Neural crest cell (in vitro differentiated cells): ENCODE measurements at places on chromosomes 5 and 9.

DNA sequence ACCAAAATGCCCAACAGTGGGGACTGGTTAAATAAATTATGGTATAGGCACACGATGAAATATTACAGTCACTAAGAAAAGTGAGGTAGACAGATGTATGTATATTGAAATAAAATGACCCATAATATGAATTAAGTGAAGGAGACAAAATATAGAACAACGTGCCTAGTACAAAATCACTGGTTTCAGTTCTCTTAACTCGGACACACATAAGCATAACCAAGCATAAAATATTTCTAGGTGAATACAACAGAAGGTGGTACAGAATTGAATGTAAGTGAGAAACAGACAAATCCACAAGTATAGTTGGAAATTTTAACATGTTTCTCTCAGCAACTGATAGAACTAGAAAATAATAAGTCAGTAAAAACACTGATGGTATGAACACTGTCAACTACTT, 22.0 kb downstream of the PUM3 start:
- DNase-seq: no peak

DNA sequence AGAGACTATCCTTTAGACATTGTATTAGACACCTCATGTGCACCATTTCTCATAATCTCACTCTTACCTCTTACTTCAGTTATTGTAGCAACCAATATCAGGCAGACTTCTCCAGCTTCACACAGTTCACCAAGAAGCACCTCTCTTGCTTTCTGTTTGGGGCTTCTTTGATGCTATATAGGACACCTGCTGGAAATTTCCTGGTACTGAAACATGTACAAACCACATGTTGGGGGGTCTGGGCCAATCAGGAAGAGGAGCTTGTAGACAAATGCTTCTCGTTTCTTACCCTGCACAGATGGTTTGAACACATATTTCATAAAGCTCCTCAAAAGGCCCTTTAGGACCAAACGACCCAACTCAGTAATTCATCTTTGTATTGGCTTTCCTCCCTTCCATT, 212.1 kb downstream of the IZUMO3 start:
- no peak for DNase-seq

- DNase-seq: no peak
Observed at GRCh38 chr5:31153521-31153920, 40.0 kb upstream of the CDH6 start.

DNA sequence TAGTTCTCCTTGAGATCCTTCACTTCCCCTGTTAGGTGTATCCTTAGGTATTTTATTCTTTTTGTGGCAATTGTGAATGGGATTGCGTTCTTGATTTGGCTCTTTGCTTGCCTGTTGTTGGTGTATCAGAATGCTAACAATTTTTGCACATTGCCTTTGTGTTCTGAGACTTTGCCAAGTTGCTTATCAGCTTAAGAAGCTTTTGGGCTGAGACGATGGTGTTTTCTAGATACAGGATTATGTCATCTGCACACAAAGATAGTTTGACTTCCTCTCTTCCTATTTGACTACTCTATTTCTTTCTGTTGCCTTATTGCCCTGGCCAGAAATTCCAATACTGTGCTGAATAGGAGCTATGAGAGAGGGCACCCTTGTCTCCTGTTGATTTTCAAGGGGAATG, 609.4 kb upstream of the COX7C start:
- no peak for DNase-seq

- no peak for DNase-seq
Observed at GRCh38 chr5:158727771-158728311, 371.9 kb downstream of the EBF1 start.

- no peak for DNase-seq
Observed at GRCh38 chr5:53549792-53550191, 10.6 kb upstream of the NDUFS4 start.

DNA sequence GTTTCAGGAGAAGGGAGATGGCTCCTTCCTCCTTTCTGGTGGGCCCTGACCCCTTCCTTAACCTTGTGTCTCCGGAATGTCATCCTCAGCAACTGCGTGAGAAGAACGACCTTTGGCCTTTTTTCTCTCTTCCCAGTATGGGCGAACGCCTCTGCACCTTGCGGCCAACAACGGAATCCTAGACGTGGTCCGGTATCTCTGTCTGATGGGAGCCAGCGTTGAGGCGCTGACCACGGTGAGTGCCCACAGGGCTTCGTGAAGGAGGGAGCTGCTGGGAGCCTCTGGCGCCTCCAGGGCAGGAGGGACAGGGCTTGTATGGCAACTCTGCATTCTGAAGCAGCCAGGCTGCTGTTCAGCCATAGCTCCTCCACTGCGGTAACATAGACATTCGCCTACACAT, 68.0 kb upstream of the CTSL start:
- no peak for DNase-seq

- DNase-seq: no peak
Observed at GRCh38 chr5:180206993-180207392, 2.0 kb downstream of the RASGEF1C start.

DNA sequence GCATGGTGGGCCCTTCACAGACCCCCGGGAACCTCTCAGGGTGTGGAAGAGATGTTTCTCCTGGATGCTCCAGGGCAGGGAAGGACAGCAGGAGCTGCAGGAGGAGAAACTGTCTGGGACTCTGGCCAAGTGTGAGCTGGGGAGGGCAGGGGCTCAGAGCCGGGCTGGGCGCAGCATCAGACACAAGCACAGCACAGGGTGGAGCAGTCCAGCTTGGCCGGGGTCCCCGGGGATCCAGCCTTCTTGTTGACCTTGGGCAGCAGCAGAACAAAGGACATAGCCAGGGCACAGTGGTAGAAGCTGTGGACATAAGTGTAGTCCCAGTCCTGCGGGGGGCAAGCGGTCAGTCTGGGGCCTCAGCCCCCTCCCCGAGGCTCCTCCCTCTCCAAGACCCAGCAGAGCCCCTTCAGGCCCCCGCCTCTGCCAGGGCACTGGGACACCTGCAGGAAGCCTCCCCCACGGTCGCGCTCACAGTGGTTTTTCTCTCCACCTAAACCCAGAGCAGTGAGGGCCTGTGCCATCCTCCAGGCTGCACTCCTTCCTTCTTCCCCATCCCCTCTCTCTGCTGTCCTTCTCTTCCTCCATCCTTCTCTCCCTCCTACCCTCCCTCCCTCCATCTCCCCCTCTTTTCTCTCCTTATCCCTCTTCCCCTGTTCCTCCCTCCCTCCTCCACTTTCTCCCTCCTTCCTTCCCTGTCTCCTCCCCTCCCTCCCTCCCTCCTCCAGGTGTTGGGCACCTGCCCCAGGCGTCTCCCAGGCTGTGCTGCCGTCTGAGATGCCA, 10.1 kb downstream of the MYMK start:
- DNase-seq: no peak

DNA sequence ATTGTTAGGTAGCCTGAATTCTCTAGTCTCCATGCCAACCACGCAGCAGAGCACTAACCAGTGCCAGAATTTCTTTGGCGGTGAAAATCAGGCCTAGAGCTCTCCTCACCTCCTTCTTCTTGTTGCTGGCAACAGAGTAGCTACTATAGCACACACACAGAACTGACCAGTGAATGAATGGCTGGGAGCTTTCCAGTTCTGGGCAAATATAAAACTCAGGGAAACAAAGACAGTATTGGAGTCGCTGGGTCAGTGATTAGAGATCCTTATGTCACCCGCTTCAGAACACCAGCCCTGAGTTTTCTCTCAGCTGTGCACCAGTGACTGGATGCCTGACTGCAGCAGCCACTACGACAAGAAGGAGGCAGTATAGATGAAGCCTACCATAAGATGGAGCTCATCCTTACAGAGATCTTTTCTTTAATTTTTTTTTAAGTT, 26.9 kb upstream of the FEM1C start:
- DNase-seq: no peak

- DNase-seq: no peak
Observed at GRCh38 chr9:1591310-1591709, 423.8 kb upstream of the SMARCA2 start.

DNA sequence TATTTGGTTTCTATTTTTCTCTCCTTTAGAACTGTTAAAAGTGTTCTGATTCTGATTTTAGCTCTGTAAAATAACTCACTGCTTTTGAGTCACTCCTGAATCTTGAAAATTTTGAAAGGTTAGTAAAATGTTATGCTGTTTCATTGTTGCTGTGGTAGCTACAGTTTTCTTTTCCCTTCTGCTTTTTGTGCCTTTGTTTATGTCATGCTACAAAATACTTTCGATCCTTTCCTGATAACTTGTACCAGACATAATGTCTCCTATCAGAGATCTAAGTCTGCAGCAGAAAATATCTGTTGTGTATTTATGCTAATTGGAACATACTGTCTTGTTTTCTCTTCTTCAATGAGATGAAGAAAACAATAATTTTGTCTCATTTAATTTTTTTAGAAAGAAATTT, 26.9 kb upstream of the CEP120 start:
- DNase-seq: no peak

DNA sequence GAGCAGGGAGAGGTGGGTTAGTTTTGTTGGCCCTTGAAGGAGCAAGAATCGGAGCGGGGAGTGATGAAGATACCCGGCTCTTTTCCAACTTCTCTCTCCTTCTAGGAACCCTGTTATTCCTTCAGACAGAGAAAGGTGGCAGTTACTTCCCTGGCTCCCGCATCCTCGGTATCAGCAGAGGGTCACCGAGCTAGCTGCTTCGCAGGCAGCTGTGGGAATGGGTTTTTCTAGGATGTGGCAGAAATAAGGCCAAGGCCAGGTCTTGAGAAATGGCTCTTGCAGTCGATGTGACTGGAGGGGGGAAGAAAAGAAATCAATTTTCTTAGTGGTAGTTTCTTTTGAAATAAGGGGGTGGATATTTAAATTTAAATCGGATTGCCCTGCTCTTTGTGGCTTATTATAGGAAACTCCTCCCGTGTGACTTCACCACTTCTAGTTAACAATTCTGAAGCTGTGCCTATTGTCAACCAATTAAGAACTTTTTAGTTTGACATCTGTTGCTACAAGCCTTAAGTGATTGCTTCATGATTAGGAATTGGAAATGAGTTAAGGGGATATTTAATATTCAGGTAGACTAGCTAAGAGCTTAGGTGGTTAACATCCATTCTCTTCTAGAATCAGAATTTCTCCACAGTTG, 1.4 kb downstream of the SAP30L start:
- no peak for DNase-seq

GRCh38 chr9:126354887-126355770, 28.5 kb downstream of the MVB12B start:
- no peak for DNase-seq

DNA sequence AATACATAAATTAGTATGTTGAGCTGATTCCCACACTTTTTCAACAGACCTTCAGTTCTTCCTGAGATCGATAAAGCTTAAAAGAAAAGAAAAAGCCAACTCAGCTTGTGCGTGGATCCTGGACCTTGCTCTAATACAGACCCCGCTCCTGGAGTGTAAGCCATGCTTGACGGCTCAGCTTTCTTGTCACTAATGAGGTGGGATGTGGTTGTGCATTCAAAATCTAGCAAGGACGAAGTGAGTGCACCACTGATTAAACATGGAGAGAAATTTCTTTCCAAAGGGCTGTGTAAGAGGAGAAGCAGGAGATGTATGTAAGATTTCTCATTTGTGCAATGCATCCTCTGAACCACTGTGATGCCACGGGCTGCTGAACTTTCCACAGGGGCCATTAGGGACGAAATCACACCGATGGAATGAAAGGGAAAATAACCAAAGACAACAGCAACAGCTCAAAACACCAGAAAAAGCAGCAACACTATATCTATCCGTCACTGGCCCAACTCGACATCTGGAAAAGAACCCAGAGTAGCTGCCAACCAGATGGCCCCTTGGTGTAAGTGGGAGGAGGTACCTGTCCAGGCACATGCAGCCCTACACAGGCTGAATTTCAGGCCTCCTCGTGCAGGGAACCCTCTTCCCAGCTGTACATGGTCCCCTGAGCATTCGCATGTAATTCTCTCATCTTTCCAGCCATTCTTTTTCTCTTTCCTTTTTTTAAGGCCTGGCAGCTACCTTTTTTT, 178.9 kb downstream of the SREK1 start:
- DNase-seq: no peak

- DNase-seq: no peak
Observed at GRCh38 chr9:90088856-90089255, 484.0 kb downstream of the GADD45G start.

DNA sequence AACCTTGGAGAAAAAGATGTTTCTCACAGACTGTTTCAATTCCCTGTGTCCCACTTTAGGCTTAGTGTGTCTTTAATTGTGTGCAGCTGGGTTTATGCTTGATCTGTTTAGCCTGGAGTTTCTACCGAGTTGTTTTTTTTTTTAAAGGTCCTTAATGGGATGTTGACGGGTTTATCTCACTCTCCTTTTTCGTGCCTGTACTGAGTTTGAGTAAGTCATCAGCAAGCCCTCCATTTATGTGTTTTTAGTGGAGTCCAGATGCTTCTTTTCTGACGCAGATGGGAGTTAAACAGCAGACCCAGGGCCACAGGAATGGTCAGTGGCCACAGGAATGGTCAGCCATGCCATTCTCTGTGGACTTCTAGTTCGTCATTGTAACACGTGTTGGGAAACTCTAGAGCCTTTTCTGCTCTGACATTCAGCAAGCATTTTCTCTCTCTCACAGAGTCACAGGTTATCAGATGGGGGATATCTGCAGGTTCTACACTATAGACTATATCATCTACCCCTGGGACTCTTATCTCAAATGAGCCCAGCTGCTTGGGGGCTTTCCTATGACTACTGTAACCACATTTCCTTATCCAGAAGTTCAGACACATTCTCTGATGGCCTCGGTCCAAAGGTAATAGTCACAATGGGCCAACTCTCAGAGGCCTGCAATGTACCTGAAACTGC, 190.5 kb downstream of the TTLL11 start:
- DNase-seq: no peak

- no peak for DNase-seq
Observed at GRCh38 chr5:176733406-176734262, 76.7 kb upstream of the UNC5A start.

GRCh38 chr5:34847056-34847455, 8.1 kb downstream of the TTC23L start:
- no peak for DNase-seq

GRCh38 chr9:121698627-121699570, 47.5 kb downstream of the DAB2IP start:
- DNase-seq: peak; percentile 68

GRCh38 chr9:123281659-123282350, 13.4 kb upstream of the STRBP start:
- no peak for DNase-seq
